ENCODE measurements at places on chromosomes 11 and 22. TPM values are rescaled to one million over a fixed set of nuclear protein-coding genes. Genes with fewer than 3 reads are reported as not detected.

DNA sequence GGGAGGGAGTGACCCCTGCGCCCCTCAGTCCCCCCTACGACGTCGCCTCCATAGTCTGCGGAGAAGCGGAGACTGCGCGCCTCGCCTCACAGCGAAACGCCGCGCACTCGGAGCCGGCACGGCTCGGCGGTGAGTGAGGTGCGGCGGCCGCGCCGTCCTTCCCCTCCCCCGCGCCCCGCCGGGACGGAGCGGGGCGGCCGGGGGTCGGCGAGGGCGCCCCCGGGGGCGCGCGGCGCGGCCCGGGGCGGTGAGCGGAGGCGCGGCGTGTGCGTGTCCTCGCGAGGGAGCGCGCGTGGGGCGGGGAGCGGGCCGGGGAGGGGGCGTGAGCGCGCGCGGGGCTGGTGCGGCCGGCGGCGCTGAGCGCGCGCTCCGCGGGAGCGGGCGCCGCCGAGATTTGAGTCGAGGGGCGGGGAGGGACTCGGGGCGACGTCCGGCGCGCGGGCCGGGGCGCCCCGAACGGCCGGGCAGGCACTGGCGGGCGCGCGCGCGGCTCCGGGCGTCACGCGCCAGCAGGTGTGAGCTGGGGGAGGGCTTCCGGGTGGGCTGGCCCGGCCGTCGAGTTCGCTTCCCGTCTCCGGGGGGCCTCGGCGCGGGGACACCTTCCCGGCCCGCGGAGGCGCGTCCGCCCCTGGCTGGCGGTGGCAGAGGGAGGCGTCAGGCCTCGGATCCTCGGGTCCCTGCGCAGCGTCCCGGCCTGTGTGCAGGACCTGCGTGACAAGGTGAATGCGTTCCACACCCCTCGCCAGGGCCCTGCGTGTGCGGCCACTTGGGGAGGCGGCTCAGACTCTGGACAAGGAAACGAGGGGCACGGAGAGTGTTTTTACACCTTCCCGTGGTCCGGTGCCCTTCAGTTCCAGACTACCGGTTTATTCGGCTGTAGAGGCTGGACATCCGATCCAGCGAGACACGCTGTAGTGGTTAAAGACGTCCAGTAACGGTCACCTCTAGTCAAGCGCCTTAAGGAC is 50.4 kb downstream of the FAM83F start:
- no peaks in the 10 kb centered on the region for H3K27me3 ChIP-seq
- H3K4me3 ChIP-seq: peak overlapping the region; percentile 85
- H3K36me3 ChIP-seq: no peaks in the 10 kb centered on the region
- peak; percentile 30 for DNase-seq

GRCh38 chr11:129460714-129461113 is 85.1 kb downstream of the BARX2 start:
- H3K4me1 ChIP-seq: no peaks in the 10 kb centered on the region
- no peak overlapping the region for H3K27ac ChIP-seq
- DNase-seq: no peak
- H3K27me3 ChIP-seq: no peaks in the 10 kb centered on the region
- no peak overlapping the region for H3K4me3 ChIP-seq

DNA sequence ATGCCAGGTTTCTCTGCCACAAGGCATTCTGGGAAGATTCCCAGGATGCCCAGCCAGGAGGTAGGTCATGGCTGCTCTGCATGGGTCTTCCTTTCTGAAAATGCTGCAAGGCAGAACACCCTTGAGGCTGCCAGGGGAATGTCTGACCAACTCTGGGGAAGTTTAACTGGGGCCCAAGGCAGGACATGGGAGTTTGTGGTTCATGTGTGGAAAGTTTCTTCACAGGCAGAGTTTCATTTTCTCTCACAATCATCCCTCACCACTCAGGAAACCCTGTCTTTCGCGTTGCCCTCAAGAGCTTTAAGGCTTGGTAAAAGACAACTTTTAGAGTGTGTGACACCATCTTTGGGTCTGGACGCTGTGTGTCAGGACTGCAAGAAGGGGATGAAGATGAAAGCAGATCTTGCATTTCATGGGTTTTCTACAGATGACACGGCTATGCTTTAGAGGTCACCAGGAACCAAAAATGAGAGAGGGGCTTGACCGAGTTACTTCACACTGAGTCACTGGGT is 133.5 kb downstream of the CD44 start:
- H3K4me1 ChIP-seq: no peaks in the 10 kb centered on the region
- DNase-seq: no peak
- H3K27ac ChIP-seq: no peak overlapping the region

GRCh38 chr22:43343262-43343669 is at the start of gene SCUBE1:
TSS of gene SCUBE1 (minus strand) at chr22:43343372. CDS start at chr22:43343261, 111 bp downstream.
- H3K27ac ChIP-seq: no peak within 1 kb of the TSS
- no peak within 1 kb of the TSS for H3K4me3 ChIP-seq
- peak; percentile 42 for DNase-seq
- H3K36me3 ChIP-seq: no peaks in the 10 kb centered on the region
- peaks cover 16% of the 10 kb centered on the region for H3K27me3 ChIP-seq

DNA sequence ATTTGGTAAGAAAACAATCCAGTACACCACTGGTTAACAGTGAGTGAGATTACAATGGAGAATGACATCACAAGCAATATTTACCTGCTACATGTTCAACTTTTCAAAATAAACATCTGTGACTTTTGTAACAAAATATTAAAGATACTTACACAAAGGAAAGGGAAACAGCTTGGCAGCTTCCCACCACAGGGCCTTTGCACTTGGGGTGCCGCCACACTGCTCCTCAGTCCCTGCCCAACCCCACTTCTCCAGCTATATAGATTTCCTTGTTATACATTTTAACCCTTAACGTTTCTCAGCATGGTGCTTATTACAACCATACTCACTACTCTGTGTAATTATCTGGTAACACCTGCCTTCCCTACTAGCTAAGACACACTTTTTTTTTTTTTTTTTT is 10.9 kb downstream of the KMT5B start:
- no peaks in the 10 kb centered on the region for H3K36me3 ChIP-seq
- no peak overlapping the region for H3K27ac ChIP-seq
- H3K4me1 ChIP-seq: peaks cover 6% of the 10 kb centered on the region
- H3K27me3 ChIP-seq: no peaks in the 10 kb centered on the region

GRCh38 chr11:102118937-102119336 is 8.7 kb downstream of the YAP1 start:
- no peak for DNase-seq
- H3K4me3 ChIP-seq: no peak overlapping the region
- H3K27me3 ChIP-seq: no peaks in the 10 kb centered on the region

DNA sequence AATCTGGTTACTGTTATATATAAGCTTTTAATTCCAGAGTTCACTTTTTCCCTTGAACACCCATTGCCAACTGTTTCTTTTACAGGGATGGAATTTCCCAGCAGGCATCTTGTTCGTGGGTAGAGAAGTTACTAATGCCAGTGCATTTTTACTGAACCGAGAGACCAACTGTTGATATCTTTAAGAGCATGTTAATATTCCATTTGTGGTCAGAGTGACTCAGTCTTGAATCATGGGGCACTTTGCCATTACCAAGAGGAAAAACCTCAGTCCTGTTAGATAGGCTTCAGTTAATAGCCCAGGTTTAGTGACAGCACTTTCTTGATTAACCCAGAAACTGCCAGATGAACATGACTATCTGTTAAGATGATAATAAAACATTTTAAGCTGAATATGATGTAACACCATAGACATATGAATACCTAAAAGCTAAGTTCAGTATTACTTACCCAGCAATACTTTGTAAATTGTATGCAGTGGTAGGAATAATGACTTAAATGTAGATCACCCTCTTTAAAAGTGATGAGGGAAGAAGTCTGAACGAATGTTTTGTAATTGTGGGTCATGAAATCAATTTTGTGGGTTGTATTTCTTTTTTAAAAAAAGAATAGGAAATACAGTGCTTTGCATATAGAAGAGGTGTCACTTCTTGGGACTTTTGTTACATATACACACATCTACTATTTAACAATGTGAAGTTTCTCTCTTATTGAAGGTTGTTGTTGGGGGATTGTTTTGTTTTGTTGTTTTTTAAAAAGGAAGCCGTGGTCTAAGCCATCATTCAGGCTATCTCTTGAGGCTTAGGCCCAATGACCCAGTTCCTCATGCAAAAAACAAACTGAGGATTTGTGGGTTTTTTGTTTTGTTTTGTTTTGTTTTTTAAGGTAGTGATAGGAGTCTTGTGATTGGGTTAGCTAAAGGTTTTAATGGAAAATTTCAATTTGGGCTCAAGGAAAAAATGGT is 79.2 kb upstream of the GRIK4 start:
- H3K36me3 ChIP-seq: no peaks in the 10 kb centered on the region
- H3K27me3 ChIP-seq: no peaks in the 10 kb centered on the region
- peak overlapping the region; percentile 78 for H3K27ac ChIP-seq
- peak; percentile 50 for DNase-seq

DNA sequence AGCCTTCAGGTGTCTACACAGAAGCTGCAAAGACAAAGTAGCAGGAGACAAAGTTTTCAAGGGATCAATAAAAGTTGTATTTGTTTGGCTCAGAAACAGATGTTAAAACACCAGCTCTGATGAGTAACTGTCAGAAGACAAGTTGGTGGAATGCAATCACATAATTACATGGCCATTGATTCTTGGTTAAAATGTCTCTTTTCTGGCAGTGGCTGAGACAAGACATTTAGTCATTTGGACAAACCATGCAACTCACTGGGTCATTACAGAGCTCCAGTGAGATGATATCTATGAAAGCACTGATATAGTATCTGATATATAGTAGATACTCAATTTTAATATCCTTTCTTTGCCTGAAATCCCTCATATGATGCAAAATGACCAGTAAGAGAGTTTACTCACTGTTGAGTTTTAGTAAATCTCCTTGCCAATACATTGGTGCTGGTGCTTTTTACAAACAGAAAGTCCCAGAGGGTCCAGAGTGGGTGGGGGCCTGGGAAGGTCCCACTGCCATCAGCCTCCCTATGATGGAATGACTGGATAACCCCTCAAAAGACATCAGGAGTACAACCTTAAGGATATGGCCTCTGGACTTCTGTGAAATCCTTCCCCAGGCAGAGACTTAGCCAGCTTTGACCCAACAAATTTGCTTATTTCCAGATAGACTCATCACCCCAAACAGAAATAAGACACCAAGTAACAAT is 95.0 kb downstream of the SLC1A2 start:
- H3K27ac ChIP-seq: no peak overlapping the region
- no peaks in the 10 kb centered on the region for H3K4me1 ChIP-seq
- no peak overlapping the region for H3K4me3 ChIP-seq
- H3K27me3 ChIP-seq: no peaks in the 10 kb centered on the region

DNA sequence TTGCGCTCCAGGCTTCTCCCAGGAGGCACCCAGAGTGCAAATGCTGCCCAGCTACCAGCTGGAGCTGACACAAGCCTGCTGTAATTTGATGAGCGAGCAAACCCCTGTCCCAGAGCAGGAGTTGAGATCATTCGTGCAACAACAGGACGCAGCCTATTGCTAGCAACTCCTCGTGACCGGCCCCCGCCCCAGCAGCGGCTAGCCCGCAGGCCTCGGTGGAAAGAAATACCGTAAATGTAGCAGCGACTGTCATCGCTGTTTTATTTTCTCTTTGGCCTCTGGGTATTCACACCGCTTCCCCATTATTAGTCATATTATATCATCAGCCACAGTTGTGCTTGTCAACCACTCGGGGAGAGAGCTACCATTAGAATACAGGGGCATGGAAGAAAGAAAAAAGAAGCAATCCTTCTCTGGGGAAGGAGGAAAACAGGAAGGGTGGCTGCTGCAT is 59.2 kb upstream of the ATXN10 start:
- DNase-seq: peak; percentile 32
- no peaks in the 10 kb centered on the region for H3K36me3 ChIP-seq
- no peaks in the 10 kb centered on the region for H3K4me1 ChIP-seq
- no peak overlapping the region for H3K4me3 ChIP-seq
- H3K27me3 ChIP-seq: no peaks in the 10 kb centered on the region
- no peak overlapping the region for H3K27ac ChIP-seq

DNA sequence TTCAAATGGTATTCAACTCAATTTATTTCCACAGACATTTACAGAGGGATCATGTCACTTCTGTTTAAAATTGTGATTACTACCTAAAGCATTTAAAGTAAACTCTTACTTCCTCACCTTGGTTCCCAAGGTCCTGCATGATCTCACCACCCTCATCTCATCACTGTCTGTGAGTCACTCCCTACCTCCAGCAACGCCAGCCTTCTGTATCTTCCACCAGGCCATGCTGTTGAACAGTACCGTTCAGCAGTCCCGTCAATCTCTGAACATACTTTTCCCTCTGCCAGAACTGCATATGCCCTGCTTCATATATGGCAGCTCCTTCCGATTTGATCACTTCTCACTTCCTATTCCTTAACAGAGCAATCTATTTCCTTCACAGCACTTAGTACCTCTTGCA is 2.0 kb downstream of the FBXO3 start:
- DNase-seq: no peak
- H3K4me3 ChIP-seq: no peak overlapping the region
- no peaks in the 10 kb centered on the region for H3K36me3 ChIP-seq
- H3K4me1 ChIP-seq: no peaks in the 10 kb centered on the region
- H3K27me3 ChIP-seq: no peaks in the 10 kb centered on the region

DNA sequence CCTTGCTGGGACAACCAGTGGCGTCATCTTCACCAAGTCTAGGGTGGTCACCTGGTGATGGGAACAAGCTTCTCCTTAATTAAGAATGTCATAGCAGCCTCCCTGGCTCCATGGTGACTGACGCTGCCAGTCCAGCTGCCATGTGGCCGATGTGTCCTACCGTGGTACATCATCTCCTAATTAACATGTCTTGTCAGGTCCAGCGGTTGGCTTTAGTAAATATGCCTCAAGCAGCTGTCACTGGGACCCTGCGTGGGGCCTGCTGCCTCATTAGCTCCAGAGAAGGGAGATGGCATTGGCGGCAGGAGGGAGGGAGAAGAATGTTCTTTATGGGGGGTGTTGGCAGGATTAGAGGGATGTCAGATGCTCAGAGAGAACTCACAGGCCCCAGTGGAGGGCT is 271.9 kb downstream of the ST3GAL4 start:
- no peak overlapping the region for H3K27ac ChIP-seq
- no peak overlapping the region for H3K4me3 ChIP-seq
- no peak for DNase-seq
- H3K27me3 ChIP-seq: no peaks in the 10 kb centered on the region

DNA sequence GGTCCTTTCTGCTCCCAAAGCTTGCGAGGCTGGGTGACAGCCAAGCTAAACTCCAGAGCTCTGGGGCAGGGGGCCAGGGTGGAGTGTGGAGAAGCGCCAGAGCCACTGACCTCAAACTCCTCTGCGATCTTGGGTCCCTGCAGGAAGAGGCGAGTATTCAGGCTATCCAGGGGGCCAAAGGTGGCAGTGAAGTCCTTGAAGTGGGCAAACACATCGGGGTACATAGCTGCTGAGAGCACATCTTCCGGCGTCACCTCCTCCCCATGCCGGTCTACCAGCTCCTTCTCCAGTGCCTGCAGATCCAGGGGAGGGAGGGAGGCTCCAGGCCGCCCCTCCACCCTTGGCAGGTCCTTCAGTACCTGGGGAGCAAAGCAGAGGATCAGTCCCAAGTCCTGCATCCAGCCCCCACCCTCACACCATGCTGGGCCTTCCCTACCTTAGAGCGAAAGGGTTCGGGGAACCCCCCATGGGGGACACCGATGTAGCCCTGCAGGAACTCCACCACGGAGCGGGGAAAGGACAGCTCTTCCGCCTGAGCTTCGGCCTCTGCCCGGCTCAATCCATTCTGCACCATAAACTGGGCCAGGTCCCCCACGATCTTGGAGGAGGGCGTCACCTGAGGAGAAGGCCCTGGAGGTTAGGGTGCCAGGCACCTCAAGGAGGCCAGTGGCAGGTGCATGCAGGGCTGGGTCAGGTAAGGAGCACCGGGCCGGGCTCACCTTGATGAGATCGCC is 6.4 kb downstream of the RCE1 start:
- no peak overlapping the region for H3K4me3 ChIP-seq
- H3K27me3 ChIP-seq: no peaks in the 10 kb centered on the region
- no peak overlapping the region for H3K27ac ChIP-seq

- no peaks in the 10 kb centered on the region for H3K27me3 ChIP-seq
- no peaks in the 10 kb centered on the region for H3K4me1 ChIP-seq
- no peak for DNase-seq
- H3K27ac ChIP-seq: peak overlapping the region; percentile 71
- H3K4me3 ChIP-seq: no peak overlapping the region
Observed at GRCh38 chr22:44202261-44202789, 21.6 kb downstream of the PARVG start.

Gene MMP27
- total RNA-seq: not detected

Gene OR2AG1
- not detected for total RNA-seq

Gene OR52H1
- total RNA-seq: 2.1 TPM
